ENCODE measurements at places on chromosomes 3 and 15.

DNA sequence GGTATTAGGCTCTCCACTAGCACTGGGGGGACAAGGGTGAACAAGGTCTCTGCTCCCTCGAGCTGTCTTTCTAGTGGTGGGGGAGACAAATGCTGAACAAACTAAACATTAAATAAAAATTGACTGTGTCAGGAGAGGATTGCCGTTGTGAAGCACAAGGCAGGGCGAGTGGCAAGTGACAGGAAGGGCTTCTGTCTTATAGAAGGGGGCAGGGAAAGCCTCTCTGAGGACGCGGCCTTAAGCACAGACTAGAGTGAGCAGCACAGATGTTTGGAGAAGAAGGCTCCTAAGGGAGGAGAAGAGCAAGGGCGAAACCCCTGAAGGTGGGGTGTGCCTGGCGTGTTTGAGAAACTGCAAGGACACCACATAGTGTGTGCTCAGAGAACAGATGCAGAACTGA is 50.9 kb upstream of the ATP2B2 start:
- no peak for DNase-seq

- no peak for DNase-seq
These were observed 43.6 kb upstream of the CNOT10 start for GRCh38 chr3:32641356-32641755.

DNA sequence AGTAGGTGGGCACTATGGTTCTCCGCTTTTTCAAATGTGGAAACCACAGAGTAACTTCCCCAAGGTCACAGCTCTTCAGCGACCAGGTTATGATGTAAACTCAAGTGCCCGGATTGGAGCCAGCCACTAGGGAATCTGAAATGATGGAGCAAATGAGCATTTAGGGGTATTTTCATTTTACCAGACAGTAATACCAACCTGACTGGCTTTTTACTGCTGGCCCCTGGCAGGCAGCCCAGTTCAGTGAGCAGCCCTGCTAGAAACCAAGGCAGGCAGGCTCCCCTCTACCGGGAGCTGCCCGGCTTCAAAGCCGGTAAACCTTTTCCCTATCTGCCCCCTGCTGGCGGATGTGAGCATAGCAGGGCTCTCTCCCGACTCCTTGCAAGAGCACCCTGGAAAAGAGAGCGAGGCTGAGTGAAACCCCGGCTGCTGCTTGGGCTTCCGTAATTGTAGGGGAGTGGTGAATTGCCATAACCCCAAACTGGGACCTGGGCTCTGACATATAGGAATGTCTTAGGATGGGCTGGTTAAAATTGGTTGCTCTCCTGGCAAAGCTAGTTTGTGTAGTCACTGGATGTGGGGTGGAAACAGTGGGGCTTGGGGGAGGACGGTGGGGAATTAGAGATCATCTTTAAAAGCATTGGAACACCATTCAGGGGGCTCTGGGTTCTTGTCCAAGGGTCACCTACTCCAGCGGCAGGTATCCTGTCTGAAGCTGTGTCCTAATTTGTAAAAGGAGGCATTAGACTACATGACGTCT is 98.0 kb upstream of the TNFAIP8L3 start:
- peak; percentile 74 for DNase-seq

DNA sequence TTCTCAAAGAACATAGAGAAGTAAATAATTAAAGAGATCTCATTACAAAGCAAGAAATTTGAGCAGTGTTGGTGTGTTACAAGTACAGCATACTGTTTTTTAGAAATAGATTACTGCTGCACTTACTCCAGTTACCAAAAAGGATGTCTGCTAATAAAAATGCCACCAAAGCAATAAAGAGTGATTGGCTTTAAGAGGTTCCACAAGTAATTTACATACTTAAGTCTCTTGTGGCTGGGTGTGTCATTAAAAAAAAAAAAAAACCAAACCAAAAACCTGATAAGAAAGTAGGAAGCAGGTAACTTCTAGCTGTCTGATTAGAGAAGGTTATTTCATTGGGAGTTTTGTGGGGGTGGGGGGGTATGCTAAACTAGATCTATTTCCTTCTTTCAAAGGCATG is 15.2 kb downstream of the RAB11A start:
- DNase-seq = no peak

All from stimulated activated CD4-positive, alpha-beta T cell treated with anti-CD3 and anti-CD28 coated beads, TNF-alpha, amount 100 ng/mL, for 48 hours (primary cell).